Stimulated activated CD4-positive, alpha-beta T cell treated with anti-CD3 and anti-CD28 coated beads, TNF-alpha, amount 100 ng/mL, for 48 hours (primary cell): ENCODE measurements at places on chromosomes 1 and 21.

DNA sequence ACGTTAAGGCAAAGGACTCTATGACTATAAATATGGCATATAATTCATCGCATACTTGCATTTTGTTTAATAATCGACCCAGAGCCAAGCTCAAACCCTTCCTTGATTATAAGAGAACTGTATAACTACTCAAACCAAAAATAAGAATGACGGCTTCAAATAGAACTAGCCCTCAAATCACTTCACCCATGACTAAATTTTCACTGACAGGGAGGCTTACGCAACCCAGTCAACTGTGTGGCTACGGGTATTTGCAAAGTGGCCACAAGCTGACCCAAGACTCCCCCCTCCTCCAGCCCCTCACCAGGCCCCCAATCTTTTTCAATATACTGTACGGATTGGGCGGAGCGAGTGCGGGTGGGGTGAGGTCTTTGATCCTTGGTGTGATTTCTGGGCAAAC is 268.3 kb downstream of the ASTN1 start:
- DNase-seq = no peak

DNA sequence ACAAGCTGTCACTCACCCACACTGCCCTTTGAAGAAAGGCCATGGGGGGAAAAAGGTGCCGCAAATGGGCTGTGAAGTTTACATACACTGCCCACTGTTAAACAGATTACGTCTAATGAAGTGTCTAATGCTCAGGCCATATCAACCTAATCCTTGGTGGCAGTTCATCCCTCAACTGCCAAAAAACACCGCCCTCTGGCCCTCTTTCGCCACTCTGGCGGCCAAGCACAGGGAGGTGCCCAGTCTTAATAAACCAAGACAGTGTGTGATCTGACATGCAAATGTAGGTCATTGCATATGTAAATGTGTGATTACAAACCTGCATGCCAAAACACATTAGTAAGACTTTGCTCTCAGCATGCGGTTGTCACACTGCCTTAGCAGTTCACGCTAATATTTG is 89.5 kb downstream of the NEK7 start:
- DNase-seq = no peak

- DNase-seq = no peak
Measured at GRCh38 chr1:204760757-204761156, 75.2 kb upstream of the LRRN2 start.

DNA sequence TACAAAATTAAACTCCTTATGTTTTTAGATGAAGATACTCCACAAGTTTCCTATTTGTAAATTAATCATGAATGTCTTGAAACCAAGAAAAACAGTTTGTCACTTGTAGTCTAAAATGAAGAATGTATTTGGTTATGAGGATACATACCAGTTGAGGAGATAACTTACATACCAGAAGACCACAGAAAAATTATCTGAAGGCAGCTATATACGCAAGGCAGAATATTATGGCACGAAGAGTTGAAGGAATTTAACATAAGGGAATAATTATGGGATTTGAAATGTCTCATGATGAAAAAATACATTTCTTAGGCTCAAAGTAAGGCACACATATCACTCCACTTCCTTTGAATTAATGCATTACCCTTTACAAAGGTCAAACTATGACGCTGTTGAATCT is 73.3 kb downstream of the IFI44 start:
- no peak for DNase-seq

DNA sequence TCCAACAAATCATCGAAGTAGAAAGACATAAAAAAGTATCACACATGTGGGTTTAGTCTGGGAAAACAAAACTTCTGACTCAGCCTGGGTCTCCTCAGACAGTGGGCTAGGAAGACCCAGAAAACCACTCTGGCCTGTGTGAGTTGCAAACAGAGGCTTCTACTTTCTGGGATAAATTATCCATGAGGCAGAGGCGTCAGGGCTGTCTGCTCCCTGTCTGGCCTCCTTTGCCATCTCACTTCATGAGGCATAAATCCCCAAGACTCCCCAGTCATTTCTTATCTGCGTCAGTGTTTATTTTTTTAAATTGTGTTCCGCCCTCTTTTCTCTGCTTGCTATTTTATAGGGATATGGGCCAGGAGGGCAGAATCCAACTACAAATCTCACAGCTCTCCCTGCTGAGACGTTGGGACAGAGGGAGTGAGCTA is 80.6 kb upstream of the TRABD2B start:
- no peak for DNase-seq

DNA sequence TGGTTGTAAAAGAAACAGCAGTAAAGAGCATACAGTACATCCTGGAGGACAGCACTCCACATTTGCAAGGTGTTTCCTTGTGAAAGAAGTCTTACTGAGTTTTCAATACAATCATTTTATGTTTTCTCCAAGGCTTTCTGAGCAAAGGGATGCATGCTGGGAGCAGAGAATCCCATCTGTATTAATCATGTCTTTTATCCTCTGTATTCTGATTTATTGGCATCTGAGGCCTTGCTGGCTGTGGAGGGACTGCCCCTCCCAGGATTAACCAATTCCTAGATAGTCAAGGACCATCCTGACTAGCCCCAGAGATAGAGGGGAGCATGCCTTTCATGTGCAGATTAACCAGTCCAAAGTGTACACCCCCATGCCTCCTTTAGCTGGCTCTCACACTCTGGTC is 476.3 kb downstream of the SIPA1L2 start:
- DNase-seq = no peak

DNA sequence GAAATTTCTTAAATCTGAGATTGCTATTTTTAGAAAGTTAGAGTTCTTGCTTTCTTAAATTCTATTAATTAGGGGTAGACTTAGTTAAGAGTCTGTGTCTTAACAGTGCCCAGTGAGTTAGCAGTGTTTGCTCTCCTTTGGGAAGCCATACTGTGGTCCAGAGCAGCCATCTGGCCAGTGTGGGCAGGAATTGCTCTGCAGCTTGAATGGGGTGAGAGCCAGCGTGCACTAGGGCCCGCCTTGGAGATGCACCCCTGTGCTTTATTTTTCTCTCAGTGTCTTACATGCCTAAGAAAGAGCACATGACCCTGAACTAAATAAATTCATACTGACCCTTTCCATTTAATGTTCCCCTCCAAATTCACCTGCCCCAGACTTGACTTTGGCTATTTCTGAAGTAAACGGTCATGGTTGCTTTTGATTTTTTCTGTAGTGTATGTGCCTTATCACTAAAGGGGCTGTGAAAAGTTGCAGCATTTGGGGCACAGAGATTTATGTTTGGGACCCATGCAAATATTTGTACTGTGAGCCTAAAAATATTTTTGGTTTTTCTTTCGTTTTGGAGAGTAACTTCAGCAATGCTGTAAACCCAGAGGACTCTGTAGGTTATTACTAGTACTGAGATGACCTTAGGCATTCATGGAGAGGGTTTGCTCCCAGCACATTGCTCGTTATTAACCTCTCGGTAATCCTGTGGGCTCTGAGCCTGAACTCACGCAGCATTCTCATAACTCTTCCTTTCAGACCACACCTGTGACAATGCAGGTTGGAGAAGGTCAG is 21.3 kb upstream of the KCNQ4 start:
- no peak for DNase-seq

DNA sequence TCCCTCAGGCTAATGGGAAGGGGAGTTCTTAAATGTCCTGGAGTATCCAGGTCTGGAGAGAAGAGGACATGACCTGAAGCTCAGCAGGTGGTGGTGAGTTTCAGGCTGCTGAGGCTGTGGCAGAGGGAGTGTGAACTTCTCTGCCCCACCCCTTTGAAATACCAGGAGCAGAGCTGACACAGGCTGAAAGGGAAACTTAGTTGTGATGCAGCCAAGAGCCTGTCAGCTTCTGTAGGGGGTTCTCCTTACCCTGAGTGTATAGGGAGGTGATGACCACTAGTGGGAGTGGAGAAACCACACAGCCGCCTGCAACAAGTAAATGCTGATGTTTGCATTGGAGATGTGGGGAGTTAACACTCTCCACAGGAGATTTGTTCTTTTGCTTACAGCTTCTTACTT is 152.3 kb downstream of the FCRL5 start:
- no peak for DNase-seq

- no peak for DNase-seq
Measured at GRCh38 chr1:92087542-92087941, 7.4 kb downstream of the BTBD8 start.

GRCh38 chr1:56644919-56645676 is at the start of gene PRKAA2:
PRKAA2 (plus strand) TSS chr1:56645314; CDS start chr1:56645388, 74 bp downstream.
- peak; percentile 8 for DNase-seq

- no peak for DNase-seq
Measured at GRCh38 chr21:37367336-37367702, 746 bp downstream of the DYRK1A start.

- peak; percentile 44 for DNase-seq
Measured at GRCh38 chr1:15584489-15585363, at the start of gene AGMAT. AGMAT (minus strand) TSS chr1:15585051; CDS start chr1:15584967, 84 bp downstream.

DNA sequence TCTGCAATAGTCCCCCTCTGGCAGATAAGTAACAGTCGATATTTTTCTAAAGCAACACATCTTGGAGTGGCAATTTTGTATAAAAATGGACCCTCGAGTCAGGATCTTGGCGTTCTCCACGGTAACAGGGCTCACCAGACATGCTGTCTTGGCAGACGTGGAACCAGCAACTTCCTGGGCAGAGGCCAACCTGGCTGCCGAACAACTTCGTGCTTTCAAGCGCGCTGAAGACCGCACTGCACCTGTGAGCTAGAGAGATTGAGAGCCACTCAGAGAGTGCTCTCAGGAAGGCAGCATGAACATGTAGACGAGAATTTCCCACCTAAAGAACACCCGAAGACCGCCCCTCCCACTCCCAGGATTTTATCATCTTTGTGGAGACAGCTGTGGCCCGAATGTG is 7.3 kb downstream of the C1orf174 start:
- DNase-seq = no peak

- no peak for DNase-seq
Measured at GRCh38 chr1:17768651-17769241, 13.6 kb downstream of the ACTL8 start.

DNA sequence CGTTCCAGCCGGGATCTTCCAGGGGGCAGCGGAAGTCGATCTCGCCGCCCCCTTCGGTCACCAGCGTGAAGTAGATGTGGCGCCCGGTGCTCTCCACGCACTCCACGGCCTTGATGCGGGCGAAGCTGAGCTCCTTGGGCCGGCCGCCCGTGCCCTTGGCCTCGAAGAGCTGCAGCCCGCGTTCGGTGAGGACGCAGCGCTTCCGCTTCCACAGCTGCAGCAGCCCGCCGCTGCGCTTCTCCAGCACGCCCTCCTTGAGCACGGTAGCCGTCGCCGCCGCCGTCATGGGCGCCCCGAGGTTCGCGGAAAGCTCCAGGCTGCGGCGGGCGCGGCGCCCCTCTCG is 516 bp downstream of the PHLDA3 start:
- no peak for DNase-seq

DNA sequence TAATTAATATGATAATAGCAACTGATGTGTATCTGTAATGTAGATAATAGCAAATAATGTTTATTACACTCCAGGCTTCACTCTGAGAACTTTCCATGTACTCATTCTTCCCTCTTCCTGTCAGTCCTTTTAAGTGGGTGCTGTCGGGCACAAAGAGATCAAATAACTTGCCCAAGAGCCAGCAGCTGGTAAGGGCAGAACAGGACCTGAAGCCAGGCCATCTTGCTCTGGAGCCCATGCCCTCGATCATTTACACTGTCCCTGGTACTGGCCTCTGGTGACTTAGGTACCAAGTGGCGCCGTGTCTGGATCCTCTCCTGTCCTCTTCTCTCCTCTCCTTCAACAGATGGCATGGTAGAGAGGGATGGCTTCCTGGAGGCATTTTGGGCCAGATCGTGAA is 97.2 kb downstream of the VPS13D start:
- no peak for DNase-seq

GRCh38 chr1:154824179-154825000 is 45.7 kb downstream of the KCNN3 start:
- DNase-seq = no peak

DNA sequence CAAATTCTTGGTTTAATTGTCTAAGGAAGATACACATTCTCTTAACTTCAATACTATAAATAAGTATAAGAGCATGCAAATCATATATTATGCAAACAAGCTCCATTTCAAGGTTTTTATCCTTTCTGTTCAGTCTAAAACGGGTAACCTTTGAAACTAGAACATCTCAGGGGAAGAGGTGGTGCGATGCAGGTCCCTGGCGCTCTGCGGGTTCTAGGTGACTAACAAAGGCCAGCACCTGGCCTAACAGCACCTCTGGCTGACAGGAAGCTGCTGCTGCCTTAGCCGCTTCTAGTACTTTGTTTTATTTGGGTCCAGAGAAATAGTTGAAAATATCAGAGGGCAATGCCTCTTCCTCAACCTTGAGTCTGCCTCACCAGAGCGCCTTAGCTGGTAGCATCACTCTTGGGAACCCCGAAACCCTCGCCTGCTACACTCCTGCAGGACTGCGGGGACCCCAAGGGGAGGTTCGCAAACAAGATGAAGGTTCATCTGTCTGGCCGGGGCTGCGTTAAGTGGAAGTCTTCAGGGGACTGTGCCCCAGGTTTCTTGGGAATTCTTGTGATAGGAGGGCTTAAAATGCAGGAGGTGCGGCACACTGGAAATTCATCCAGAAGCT is 45.5 kb downstream of the PRDM15 start:
- no peak for DNase-seq

DNA sequence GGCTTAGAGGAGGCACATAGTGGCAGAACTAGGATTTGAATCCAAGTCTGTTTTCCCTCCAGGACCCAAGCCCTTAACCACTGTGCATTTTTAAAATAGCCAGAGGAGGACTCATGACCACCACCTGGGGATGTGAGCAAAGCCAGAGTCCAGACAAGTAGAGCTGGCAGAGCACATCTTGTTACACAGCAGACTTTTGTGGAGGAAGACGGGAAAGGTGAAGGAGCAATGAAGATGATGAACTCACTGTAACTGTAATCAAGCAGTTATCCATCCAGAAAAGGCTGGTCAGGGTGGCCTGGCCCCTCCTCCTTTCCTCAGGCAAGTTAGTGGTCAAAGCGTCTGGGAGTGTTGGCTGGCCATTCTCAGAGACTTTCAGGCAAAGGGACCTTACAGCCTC is 50.9 kb downstream of the SLC44A3 start:
- no peak for DNase-seq

- DNase-seq = no peak
Measured at GRCh38 chr1:178101266-178101630, 7.3 kb downstream of the RASAL2 start.

DNA sequence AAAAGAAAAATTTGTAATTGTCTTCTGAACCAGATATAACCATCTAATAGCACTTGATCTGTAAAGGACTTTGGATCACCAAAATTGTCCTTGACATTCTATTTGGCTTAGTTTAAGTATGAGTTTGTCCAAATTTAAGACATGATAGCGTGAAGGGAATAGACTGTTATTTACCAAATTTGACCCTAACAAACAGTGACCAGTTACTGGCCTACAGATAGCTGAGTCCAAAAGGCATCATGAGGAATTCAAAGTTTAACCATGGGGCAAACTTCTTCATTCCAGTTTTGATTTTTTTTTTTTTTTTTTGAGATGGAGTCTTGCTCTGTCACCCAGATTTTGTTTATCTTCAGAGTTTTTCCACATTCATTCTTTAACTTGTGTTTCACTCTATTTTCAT is 38.5 kb downstream of the CLIC4 start:
- DNase-seq = no peak

- DNase-seq = no peak
Measured at GRCh38 chr1:55005351-55006140, 6.8 kb downstream of the BSND start.
